ENCODE measurements at places on chromosomes 16 and 17.

- no peak for DNase-seq
Measured at GRCh38 chr17:45847101-45847500, 2.4 kb downstream of the SPPL2C start.

DNA sequence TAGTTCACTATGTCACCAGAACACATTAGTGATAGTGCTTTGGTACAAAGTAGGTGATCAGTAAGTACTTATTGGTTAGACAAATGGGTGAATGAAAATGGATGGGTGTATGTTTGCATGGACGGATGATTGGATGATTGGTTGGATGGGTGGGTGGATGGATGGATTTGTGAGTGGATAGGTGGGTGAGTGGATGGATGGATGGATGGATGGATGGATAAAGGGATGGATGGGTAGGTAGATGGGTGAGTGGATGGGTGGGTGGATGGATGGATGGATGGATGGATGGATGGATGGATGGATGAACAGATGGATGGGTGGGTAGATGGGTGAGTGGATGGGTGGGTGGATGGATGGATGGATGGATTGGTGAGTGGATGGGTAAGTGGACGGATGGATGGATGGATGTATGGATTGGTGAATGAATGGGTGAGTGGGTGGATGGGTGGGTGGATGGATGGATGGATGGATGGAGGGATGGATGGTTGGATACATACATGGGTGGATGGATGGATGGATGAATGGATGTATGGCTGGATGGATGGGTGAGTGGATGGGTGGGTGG lies 225.3 kb upstream of the GSE1 start:
- no peak for DNase-seq

DNA sequence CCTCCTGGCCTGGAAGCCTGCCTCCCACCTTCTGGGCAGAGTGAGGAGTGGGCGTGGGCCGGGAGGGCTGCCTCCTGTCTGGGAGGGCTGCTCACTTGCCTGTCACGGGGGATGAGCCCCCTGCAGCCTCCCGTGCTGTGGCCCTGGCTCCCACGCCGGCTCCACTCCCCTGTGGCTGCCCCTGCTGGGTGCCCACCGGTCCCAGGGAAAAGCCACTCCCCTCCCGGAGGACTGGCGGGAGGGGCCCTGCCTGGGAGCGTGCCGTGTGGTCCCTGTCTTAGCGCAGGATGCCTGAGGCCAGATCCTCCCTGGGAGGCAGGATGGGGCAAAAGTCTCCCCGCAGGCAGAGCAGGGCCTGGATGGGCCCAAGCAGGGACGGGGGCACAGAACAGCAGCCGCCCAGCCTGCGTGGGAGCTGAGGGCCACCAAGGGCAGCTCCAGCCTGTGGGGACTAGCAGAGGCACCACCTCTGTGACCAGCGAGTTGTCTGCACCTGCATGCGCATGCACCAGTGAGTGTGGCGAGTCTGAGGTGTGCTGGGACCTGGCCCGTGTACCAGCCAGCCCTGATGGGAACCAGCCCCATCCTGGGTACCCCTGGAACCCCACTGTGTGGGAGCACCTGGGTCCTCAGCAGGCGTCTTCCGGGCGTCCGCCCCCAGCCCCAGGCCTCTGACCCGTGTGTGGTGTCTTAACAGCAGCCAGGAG lies 339.9 kb downstream of the SEC14L1 start:
- no peak for DNase-seq

DNA sequence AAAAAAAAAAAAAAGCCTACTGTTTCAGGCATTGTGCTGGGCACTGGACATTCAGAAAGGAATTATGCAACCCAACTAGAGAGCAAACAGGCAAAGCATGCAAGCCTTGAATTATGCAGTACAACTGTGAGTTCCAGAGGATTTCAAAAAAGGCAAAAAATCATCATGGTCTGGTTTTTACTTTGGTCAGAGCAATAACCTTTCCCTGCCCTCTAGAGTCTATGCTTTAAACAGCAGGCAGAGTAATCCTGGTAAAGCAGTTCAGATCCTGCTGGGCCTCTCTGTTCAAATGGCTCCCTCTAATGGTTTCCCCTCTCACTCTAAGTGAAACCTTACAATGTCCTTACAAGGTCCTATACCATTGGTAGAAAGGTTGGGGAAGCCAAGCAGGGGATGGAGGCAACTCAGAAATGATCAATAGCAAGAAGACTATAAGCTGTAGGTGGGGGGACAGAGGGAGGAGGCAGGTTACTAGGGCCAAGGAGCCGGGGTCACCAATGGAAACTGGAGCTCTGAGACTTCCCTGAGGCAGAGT lies 4.6 kb upstream of the TAF15 start:
- peak; percentile 90 for DNase-seq

All from DMS 273 treated with DMSO at 0.1 percent for 48 hours (cell line).